ENCODE measurements at places on chromosomes 16 and 17.

DNA sequence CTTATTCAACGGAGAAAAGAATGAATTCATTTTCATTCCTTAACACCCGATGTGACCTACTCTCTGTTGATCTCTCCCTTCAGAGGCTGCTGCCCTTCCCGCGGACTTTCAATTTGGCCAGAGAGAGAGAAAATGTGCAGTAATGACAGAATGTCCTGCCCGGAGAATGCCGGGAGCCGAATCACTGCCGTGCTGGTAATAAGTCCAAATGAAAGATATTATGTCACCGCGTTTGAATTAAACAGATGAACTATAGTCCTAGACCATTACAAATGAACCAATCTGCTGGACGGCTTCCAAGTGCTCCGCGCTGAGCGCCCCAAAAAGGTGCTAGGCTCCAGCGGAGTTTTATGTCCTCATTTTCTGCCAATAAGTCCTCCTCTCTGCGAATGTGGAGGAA lies 14.7 kb upstream of the C16orf82 start:
- no peak for DNase-seq

DNA sequence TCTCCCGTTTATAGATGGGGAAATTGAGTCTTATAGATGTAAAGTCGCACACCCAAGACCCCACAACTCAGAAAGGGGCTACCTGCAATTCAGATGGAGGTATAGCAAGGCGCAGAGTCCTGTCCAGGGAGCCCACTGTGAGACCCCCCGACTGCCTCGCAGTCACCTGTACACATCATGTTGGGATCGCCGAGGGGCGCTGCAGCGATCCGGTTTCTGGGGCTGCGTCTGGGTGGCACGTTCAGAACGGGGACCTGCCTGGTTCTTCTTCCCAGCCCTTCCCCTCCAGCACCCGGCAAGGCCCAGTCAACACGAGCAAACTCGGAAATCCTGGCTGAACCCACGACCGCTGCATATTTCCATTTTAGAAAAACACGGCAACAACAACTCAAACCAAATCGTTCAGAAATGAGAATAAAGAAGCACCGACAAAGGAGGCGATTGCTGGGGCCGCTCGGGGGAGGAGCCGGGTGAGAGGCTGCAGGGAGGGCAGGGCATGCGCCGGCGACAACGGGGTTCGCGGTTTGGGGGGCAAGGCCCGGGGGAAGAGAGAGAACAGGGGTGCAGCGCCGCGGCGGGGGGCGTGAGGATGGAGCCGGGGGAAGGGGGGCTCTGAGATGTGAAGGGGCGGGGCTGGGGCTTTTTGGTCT lies 643 bp downstream of the HSDL1 start:
- peak; percentile 28 for DNase-seq

GRCh38 chr17:15112846-15113617 lies 152.1 kb downstream of the PMP22 start:
- DNase-seq: no peak

DNA sequence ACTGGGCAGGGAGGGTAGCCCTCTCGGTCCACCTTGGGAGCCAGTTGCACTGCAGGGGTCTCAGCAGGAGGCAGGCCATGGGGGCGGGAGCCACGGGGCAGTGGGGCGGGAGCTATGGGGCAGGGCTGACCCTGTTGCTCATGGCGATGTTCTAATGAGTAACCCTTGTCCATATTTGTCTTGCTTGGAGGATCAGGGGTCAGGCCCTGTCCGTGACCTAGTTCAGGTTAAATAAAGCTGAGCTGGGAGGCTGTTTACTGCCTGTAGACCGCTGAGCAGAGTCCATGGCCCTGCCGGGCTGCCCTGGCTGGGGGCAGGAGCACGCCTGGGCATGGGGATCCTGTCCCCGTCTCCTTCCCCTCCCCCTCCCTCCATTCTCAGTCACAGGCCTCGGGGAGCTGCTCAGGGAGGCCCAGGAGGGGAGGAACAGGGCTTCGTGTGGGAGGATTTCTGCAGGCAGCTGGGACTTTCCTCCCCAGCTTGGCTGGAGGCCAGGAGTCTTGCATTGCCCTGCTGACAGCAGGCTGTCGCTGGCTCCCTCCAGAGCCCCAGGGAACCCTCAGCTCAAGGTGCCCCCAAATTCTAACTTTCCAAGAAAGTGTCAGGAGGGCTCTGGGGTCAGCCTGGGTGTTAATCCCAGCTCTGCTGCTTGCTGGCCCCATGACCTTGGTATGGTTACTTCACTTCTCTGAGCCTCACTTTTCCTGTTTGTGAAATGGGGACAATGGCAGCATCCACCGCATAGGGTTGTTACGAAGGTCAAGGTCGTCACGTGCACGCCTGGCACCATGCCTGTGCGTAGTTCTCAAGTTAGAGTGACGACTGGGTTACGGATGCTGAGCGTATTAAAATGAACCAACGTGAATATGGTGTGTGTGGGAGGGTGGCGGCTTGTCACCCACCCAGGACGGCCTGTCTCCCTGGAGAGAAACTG lies 6.1 kb upstream of the SERPINF2 start:
- no peak for DNase-seq

- DNase-seq: no peak
Observed at GRCh38 chr17:17377071-17377967, 74.1 kb downstream of the NT5M start.

DNA sequence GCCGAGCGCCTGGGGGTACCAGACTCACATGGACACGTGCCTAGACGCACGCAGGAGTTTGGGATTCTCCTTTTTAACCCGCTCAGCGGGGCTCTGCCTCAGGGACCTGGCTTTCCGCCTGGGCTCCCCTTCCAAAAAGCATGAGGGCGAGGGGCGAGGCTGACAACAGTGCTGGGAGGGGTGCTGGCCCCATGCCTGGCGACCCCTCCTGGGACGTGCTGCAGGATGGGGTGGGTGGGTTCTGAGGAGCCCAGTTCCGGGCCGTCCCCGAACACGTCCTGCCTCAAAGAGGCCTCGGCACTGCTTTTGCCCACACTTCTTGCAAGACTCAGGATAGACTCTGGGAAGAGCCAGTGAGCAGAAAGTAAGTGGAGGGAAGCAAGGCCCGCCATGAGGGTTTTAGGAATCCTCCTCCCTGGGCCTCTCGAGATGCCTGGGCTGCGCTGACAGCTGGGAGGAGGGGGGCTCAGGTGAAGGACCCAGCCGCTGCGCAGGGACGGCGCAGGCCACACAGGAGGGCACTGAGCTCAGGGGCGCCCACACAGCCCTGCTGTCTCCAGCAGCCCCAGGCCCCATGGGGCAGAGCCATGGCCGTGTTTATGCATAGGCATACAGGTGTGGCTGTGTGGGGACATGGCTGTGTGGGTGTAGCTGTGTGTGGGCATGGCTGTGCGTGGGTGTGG lies 15.4 kb upstream of the PABPN1L start:
- DNase-seq: no peak

GRCh38 chr17:32285306-32285705 lies 19.7 kb downstream of the RHBDL3 start:
- DNase-seq: no peak

GRCh38 chr17:19727501-19728078 lies 11.2 kb upstream of the SLC47A2 start:
- no peak for DNase-seq

DNA sequence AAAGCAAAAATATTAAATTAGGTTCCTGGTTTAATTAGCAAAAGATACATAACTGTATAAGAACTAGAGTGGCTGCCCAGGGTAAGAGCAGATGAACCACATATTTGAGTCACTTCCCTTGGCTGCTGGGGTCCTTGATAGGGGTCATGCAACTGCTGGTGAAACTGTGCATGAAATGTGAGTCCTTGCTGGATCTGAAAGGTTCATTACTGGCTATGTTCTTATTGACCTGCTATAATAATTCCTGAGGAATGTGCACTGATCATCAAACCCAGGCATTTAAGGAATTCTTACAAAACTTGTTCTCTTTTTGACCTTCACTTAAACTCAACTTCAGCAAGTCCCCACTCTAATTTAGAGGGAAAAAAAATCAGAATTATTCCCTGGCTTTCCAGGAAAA lies 183.4 kb downstream of the ZNF18 start:
- no peak for DNase-seq

GRCh38 chr17:49588312-49588711 lies 12.6 kb downstream of the NXPH3 start:
- DNase-seq: no peak

DNA sequence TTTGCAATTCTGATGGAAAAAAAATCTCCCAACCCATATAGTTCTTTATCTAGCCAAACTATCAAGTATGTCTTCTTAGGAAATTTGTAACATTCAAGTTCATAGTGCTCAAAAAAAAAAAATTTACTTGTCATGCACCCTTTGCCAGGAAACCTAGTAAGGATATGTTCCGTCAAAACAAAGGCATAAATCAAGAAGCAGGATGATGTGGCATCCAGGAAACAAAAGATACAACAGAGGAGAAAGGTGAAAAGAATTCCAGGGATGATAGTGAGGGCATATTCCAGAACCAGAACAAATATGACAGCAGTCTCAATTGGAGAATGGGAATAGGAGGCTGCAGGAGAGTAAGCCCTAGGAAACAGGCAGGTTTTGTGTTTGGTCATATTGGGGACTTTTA lies 104.6 kb downstream of the SPAG9 start:
- no peak for DNase-seq

DNA sequence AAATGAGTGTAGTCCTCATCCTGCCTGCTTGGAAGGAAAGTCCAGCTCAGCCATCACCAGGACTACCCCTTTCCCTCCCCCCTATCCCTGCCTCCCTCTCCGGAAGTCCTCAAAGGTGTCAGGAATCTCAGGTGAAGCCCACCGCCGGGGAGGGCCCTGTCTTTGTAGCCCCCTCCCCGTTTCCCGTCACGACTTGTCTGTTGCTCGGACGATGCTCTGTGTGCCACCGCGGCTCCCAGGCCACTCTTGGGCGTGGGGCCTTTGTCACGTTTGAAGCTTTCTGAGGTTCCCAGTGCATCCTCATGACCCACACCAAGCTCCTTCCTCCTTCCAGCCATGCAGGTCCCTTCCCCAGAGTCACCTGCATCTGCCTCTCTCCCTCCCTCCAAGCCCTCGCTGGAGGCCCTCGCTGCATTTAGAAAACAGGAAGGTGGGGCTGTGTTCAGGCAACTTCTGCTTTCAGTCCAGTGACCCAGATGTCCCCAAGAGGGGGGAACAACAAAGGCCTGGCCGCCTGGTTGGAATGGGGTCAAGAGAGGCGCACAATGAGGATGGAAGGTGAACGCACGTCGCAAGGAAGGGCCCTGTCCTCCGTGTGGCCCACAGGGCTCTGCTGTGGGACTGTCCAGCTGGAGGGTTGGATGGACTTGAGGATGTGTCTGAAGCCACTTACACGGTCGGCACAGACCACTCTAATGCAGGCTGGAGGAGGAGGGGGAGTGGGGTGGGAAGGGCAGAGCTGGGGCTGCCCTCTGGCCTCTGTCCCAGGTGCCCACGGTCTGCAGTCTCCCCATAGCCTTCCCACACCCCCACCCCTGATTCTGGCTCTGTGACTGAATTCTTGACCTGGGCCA lies 59.9 kb downstream of the OR1D5 start:
- DNase-seq: peak; percentile 55

- no peak for DNase-seq
Observed at GRCh38 chr16:3645504-3646347, 8.8 kb upstream of the DNASE1 start.

- DNase-seq: no peak
Observed at GRCh38 chr16:114327-114726, 24.1 kb downstream of the NPRL3 start.

DNA sequence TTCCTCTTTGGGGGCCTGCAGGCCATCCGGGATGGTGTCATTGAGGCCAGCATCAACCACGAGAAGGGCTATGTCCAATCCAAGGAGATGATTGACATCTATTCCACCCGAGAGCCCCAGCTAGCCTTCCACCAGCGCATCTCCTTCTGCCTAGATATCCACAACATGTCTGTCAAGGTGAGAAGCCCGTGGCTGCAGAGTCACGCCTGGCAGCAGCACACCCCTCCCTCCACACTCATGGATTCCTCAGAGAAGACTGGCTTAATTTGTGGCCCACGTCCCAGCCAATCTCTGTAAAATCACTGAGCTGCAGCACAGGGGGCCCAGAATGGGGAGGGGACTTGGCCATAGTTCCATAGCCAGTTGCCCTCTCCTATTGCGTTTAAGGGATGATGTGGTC lies 15.6 kb downstream of the PSMD3 start:
- no peak for DNase-seq

DNA sequence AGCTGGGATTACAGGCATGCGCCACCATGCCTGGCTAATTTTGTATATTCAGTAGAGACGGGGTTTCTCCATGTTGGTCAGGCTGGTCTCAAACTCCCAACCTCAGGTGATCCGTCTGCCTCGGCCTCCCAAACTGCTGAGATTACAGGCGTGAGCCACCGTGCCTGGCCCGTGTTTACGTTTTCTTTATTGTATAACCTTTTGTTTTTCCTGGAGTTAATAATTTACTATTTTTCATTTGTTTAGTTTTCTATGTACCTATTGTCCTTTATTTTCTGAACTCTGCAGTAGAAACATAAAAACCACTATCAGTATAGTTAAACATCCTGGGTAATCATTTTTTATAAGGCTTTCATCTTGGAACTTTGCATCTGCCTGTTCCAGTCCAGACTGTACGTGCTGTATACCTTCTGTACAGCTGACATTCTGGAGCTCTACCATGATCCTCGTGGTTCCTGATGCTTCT lies 73.6 kb downstream of the PPM1E start:
- no peak for DNase-seq

DNA sequence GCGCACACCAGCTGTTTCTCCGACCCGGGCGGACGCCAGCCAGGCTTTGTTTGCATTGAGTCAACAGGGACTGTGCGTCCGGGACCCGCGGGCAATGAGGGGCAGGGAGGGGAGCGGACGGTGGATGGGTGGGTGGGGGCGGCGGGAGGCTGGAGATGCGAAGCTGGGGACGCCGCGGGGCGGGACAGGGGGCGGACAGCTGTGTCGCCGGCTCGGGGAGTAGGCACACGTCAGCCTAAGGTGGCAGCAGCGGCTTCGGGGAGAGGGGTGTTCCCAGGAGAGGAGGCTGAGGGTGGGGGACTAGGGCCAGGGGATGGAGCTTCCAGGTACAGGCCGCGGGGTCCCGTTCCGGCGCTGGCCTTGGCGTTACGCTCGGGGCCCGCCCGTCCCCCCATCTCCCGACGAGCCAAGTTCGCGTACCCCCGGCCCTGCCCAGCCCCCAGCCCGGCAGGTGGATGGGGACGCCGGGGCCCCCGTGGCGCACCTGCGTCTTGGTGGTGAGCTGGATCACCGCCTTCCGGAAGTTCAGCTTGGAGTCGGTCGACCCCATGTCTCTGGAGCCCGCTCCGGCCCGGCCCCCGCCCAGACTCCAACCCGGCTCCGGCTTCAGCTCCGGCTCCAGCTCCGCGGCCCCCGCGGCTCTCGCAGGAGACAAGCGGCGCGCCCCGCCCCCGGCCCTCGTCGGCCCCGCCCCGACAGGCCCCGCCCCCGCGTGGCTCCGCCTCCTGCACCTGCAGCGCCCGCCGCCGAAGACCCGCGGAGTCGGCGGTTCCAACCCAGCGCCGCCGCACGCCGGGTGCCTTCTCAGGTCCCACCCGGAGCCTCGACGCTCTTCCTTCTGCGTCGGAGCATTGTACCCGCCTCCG lies at the start of gene HID1:
TSS of gene HID1 (minus strand) at position 653 of the 866 bp plus-strand sequence. CDS start at position 550, 103 bp downstream.
- DNase-seq: peak; percentile 61

- no peak for DNase-seq
Observed at GRCh38 chr16:57863434-57864160, 61.3 kb upstream of the KIFC3 start.

All from memory B cell (primary cell).